Endodermal cell (in vitro differentiated cells): ENCODE measurements at places on chromosomes 6 and 20. TPM values are rescaled to one million over a fixed set of nuclear protein-coding genes. Genes with fewer than 3 reads are reported as not detected.

Gene GPSM3
- total RNA-seq = 12.9 TPM in 2 replicates

DNA sequence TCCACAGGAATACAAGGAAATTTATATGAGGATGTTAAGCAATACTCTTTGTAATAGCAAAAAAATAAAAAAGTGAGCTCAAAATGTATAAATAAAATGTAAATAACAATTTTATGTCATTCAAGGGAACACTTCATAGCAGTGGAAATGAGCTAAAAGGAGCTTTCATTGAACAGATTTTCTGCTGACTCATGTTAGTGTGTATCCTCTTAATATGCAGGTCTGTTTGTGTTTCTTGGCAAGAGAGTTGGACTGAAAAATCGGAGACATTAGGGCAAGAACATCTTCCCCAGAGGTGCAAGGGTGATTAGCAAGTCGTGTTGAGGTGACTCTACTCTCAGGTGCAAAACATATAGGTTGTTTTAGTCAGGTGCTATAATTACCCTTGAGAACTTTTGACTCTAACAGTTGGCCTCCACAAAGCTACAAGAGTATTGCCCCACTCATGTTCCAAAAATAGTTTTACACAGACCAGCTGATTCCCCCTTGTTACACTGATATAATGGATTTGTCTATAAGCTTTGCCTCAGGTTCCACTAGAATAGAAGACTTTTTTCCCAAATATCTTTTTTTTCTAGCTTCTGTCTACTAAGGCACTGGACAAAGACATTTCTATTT, 702.9 kb downstream of the TENT5A start:
- H3K27me3 ChIP-seq = no peaks in the 10 kb centered on the region
- H3K36me3 ChIP-seq = no peaks in the 10 kb centered on the region
- no peak overlapping the region for H3K4me3 ChIP-seq
- DNase-seq = no peak
- no peak overlapping the region for H3K27ac ChIP-seq

Gene CLPSL2
- total RNA-seq = 1.0 and 1.1 TPM in 2 replicates

Gene MLN
- not detected in 3 replicates for total RNA-seq

GRCh38 chr6:132937466-132937906, 123.1 kb downstream of the RPS12 start:
- no peaks in the 10 kb centered on the region for H3K4me1 ChIP-seq
- no peaks in the 10 kb centered on the region for H3K36me3 ChIP-seq
- no peaks in the 10 kb centered on the region for H3K27me3 ChIP-seq
- peak; percentile 87 for DNase-seq

Gene PROKR2
- total RNA-seq = not detected in 3 replicates

DNA sequence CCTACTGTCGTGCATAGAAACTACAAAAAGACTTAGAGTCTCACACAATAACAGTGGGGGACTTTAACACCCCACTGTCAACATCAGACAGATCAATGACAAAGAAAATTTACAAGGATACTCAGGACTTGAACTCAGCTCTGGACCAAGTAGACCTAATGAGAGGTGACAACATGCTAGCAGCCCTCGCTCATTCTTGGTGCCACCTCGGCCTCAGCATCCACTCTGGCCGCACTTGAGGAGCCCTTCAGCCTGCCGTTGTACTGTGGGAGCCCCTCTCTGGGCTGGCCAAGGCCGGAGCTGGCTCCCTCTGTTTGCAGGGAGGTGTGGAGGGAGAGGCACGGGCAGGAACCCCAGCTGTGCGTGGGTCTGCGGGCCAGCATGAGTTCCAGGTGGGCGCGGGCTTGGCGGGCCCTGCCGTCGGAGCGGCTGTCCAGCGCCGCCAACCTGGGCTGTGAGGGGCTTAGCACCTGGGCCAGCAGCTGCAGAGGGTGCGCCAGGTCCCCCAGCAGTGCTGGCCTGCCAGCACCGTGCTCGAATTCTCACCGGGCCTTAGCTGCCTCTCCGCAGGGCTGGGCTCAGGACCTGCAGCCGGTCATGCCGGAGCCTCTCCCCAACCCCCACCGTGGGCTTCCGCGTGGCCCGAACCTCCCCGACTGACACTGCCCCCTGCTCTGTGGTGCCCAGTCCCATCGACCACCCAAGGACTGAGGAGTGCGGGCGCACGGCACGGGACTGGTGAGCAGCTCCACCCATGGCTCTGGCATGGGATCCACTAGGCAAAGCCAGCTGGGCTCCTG, 205.6 kb downstream of the FRK start:
- H3K27ac ChIP-seq = no peak overlapping the region
- peak overlapping the region; percentile 50 for H3K4me3 ChIP-seq
- DNase-seq = no peak
- H3K27me3 ChIP-seq = no peaks in the 10 kb centered on the region
- H3K4me1 ChIP-seq = no peaks in the 10 kb centered on the region

DNA sequence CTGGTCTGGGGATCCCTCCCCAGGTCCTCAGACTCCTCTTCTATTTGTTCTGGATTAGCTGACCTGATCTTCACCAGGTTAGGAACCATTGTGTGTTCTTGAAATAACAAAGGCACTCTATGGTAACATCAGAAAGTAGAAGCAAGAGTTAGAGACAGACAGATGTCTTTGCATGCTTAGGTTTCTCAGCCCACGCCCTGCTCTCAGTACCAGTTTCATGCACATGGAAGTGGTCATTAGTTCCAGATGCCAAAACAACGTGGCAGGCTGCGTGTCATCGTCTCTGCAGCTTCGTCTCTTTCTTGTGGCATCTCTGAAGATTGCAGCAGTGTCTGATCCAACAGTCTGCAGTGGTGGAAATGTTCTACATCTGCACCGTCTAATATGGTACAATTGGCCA, 89.4 kb downstream of the PACRG start:
- no peaks in the 10 kb centered on the region for H3K4me1 ChIP-seq
- no peaks in the 10 kb centered on the region for H3K36me3 ChIP-seq
- no peak overlapping the region for H3K27ac ChIP-seq
- no peak for DNase-seq
- H3K4me3 ChIP-seq = no peak overlapping the region

Gene RUNX2
- total RNA-seq = 0.18 to 1.2 TPM (median 0.77 TPM) in 3 replicates

GRCh38 chr6:64926051-64926450, 781.0 kb downstream of the EYS start:
- no peaks in the 10 kb centered on the region for H3K36me3 ChIP-seq
- H3K4me1 ChIP-seq = no peaks in the 10 kb centered on the region
- no peak overlapping the region for H3K4me3 ChIP-seq
- H3K27ac ChIP-seq = no peak overlapping the region

GRCh38 chr6:132140189-132140588, 189.0 kb upstream of the CCN2 start:
- no peaks in the 10 kb centered on the region for H3K36me3 ChIP-seq
- no peak overlapping the region for H3K27ac ChIP-seq
- no peaks in the 10 kb centered on the region for H3K27me3 ChIP-seq
- no peak overlapping the region for H3K4me3 ChIP-seq
